ENCODE measurements at places on chromosomes 2 and 18.

GRCh38 chr2:153509133-153509532 is 30.6 kb upstream of the RPRM start:
- no peak for DNase-seq

DNA sequence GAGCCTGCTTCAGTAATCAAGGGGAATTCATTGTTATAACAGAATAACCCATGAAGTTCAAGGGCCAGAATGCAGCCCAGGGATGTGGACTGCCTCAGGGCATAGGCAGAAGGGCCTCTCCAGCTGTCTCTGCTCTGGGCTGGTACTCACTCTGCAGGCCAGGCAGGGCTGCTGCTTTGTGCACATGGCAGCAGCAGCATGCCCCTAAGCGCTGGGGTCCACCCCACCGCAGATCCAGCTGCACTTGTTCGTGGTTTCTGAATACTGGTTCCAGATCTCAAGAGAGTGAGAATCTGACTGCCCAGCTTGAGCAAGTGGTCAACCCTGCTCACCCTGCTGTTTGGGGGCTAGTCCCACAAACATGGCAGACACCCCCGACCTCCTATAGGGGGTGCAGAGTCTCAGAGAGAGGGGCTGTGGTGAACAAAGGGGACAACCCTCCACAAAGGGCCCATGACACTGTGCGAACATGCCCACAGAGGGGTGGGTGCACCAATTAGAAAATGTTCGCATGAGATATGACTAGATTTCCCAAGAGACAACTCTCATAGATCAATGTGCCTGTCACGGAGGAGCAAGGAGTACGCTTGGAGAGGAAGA is 87.3 kb downstream of the ACTR3 start:
- DNase-seq: no peak

GRCh38 chr2:28233164-28233676 is 159.4 kb upstream of the FOSL2 start:
- DNase-seq: peak; percentile 87

DNA sequence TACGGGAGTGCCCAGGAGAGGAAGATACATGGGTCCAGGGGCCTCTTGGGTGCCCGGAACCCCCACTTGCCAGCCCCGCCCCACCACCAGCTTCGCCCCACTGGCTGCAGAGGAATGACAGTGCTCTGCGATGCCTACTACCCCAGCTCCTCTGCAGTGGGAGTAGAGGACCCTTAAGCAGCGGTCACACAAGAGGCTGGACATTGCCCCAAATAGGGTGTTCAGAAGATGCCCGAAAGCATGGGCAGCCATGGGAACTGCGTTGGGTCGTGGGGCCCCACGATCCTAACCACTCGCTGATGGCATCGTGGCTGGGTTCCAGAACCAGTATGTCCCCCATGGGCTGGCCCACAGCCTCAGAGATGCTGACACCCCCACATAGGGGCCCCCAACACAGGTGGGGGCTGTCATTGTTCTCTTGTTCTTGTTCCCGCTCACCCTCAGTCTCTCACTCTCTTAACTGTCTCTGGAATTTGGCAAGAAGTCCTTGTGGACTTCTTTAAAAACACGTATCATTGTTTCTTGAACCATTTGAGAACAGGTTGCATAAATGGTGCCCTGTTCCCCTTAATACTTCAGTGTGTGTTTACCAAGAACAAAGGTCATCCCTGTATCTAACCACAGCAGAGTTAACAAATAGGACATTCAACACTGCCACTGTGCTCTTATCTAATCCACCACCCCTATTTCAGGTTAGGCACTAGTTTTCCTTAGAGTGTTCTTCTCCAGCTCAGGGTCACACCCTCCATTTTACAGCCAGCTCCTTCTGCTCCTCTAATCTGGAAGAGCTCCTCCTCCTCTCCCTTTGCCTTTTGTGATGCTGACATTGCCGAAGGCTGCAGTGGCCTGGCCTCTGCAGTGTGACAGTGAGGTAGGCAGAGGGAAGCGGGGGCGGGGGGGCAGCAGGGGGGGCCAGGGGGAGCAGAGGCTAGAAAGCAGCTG is 76.3 kb downstream of the STPG4 start:
- no peak for DNase-seq

DNA sequence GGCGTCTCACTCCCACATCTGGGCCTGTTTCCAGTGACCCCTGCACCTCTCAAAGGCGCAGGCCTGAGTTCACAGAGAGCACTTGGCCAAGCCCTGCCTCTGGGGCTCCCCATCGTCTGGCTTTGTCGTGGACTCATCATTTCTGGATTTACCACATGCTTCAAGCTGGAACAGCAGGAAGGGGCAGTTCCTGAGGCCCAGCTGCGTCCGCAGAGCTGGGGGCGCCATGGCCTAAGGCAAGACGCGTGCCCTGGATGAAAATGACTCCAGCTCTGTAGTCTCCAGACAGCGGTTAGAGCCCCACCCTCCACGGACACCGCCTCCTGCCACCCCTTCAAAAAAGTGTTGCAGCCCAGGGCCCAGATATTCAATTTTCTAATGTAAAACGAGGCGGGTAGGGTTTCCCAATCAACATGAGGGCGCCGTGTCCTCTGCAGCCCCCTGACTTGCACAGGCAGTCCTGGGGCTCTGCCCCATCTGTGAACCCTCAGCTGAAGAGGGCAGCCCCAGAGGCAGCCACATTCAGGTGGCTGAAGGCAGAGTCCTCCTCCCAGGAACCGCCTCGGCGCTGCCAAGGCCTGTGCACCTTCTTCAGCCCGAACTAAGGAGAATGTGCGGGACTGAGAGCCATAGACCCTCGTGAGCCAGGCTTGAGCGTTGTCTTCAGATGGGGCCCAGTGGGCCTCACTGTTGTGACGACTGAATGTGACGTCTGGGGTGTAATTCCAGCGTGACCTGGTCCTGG is 85.5 kb downstream of the NFATC1 start:
- DNase-seq: no peak

DNA sequence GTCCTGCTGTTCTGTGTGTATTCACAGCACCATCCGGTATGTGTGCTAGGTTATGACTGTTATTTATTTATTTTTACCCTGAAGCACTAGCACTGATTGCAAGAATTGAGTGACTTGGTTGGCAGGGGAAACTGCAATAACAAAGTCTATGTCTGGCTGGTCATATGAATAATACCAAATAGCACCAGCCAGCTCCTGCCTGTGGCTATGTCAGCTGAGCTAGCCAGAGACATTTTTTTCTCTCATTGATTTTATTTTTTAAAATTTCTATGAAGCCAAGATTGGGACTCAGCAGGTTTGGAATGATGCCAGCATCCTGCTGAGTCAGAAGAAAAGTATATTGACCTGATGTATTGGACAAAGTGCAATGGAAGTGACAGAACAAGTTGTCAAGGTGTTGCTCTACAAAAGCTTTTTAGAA is 188.5 kb upstream of the CDH2 start:
- DNase-seq: no peak

- DNase-seq: no peak
Observed at GRCh38 chr2:26336719-26337118, 9.2 kb upstream of the SELENOI start.

GRCh38 chr2:236643480-236643879 is 73.9 kb downstream of the ACKR3 start:
- DNase-seq: no peak

DNA sequence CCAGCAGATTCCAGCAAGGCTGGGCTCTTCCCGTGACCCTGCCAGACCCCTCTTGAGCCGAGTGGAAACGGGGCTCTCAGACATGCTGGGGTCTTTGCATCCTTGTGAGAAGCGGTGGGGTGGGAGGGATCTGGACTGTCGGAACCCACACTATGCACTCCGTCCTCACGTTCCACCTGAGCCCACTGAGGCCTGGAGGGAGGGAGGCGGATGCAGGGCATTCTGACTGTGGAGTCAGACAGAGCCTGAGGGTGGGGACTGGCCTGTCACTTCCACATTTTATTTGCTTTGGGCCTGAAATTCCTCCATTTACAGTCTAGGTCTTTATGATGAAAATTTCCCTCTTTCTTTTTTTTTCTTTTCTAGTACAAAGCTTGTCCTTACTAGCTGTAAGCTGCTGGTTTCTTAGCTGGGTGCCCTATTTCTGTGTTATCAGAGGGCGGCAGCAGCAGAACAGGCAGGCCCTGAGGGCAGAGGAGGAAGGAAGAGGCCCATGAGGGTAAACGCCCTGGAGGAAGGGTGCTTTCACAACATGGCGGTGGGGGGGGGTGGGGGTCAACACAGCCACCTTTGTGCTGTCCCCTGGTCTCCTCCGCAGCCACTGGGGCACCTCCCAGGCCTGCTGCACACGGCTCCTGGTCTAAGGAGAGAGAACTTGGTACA is 373.5 kb upstream of the MYT1L start:
- no peak for DNase-seq

GRCh38 chr18:64127172-64127571 is 21.7 kb downstream of the LINC00305 start:
- DNase-seq: no peak

- DNase-seq: no peak
Observed at GRCh38 chr18:79747156-79747845, 50.4 kb upstream of the KCNG2 start.

DNA sequence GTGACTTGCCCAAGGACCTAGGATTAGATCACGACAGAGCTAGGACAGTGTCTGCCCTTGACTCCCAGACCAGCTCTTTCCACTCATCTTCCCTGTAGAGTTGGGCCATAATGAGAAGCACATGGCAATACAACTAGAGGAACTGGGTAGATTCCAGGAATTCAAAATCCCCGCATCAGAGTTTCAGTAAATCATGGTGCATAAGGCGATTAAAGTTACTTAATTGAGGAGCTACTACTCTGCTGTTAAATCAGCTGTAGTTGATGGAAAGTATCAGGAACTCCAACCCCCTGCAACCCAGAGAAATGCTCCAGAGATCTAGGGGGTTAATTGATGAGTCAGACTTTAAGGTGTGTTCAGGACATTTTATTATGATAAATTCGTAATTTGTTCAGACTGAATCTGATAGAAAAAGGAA is 5.7 kb downstream of the ANTXR1 start:
- DNase-seq: no peak

DNA sequence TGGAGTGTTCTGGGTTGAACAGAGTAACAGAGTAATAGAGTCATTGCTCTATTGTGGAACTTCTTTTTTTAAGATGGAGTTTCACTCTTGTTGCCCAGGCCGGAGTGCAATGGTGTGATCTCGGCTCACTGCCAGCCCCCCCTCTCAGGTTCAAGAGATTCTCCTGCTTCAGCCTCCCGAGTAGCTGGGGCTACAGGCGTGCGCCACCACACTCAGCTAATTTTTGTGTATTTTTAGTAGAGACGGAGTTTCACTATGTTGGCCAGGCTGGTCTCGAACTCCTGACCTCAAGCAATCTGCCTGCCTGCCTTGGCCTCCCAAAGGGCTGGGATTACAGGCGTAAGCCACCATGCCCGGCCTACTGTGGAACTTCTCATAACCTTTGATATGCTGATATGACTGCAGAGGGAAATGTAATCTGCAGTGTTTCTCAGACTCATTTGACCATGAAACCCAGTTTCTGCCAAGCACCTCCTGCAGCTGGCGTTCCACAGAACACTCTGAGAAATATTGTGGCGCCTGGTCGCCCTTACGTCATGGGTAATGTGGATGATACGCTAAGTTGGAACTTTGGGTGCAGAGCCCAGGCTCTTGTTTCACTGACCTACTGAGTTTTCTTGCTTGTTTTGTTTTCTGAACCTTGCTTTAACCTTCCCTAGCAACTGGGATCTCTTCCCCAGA is 213.8 kb downstream of the BCL2 start:
- DNase-seq: no peak

- DNase-seq: no peak
Observed at GRCh38 chr18:54205959-54206358, 18.5 kb downstream of the MBD2 start.

DNA sequence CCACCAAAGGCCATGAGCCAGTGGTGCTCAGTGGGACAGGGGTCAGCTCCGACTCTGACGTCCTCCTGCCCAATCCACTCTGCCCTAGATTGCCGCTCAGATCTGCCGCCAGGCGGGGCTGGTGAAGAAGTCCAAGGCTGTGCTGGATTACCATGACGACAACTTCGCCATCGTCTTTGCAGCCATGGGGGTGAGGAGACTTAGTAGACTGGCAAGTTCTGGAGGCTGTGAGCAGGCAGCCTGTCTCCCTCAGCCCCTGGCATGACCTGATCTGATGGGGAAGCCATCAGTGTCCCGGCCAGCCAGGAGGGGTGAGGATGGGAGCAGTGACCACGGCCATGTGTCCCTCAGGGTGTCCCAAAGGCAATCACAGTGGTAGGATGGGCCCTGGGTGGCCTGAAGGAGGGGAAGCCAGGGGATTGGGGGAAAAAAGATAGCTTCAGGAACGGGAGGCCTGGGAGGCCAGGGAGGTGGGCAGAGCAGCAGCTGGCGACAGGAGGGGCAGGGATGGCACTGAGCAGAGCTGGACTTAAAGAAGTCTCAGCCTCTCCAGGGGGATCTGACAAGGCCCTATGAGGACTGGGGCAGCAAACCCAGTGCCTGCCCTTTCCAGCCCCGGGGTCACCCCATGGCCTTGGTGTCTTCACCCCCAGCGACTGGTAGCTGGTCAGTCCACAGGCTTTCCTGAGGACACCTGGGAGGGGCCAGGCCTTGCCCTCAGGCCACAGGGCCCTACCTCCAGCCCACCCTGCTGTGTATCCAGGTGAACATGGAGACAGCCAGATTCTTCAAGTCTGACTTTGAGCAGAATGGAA is 17.4 kb upstream of the ANKRD53 start:
- no peak for DNase-seq

DNA sequence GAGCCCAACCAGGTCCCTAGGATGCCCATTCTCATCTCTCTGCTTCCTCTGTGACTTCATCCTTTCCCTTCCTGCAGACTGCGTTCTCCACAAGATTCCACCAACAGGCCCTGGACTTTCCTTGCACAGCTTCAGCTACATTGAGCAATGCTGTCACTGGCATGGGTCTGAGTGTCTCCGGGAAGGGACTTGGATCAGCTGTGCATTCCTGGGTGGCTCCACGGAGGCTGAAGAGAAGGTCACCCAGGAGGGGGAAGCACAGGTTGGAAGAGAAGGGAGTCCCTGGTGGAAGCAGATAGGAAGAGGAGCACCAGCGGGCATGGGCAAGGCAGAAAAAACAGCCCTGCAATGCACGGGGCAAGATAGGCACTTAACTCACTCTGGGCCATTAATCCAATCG is 140.5 kb downstream of the UXS1 start:
- no peak for DNase-seq

GRCh38 chr2:121735518-121736074 is 1.1 kb downstream of the NIFK start:
- DNase-seq: peak; percentile 37
